ENCODE measurements at places on chromosomes 2 and 18.

DNA sequence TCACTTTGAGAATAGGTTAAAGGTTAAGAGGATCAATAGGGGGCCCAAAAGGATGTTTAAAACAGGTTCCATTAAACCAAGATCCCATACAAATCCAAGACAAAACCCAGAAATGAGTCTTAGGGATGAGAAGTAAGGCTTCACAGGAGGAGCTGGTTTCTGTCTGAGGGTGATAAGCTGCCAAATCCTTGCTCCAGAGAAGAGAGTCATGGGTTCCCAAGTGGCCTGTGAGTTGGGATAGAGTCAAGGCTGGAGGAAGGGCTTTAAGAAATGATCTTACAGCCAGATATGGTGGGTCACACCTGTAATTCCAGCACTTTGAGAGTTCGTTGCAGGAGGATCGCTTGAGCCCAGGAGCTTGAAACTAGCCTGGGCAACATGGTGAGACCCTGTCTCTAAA, 40.2 kb upstream of the LCLAT1 start:
- DNase-seq = no peak

DNA sequence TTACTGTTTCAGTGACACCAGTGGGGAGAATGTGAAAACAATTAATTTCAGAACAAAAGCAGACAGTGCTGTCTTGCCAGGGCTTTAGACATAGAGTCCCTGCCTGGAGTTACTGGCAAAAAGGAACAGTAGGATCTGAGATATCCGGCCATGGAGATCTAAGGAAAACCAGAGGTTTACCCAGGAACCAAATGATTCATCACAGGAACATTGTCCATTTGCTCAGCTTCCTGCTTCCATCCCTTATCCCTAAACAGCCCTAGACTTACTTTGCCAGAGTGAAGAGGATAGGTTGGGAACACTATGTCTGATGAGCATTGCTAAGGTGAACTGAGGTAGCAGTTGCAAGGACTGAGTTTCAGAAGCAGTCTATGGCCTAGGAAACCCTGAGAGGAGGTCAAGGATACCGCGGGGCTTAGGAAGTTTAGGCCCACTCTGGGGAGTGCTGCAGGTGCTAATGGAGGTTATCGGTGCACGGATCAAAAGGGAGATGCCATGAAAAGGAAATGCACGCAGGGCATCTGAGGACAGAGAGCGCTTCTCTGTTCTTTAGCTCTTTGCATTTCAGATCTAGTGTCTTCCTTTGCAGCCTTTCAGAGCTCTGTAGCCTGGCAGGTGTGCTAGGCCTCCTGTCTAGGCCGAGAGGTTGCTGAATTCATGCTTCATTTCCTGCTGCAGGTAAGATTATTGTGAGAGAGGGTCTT, 223.9 kb downstream of the CDCA7 start:
- no peak for DNase-seq

DNA sequence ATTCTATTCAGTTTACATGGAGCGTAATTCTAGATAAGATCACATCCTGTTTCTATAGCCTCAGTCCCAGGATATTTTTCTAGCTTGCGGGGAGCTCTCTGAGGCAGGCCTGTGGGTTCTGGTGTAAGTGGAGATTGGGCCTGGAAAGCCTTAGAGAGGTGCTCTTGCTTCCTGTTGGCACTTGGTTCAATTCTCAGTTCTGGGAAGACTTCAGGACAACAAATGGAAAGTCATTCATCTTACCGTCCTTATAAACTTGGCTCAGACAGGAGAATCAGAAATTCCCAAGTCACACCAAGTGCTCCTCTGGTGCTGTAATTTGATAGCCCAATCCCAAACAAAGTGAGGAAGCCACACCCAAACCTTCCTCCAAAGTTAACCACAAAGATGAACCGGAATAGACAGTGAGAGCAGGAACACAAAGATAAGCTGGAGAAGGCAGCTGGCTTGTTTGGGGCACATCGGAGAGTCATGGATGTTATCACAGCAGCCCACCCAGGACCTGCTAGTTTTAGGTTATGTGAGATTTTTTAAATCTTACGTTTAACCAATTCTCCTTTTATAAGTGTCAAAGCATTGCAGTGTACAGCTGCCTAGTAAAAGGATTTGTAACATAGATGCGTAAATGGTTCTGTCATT, 144.3 kb upstream of the MAP3K20 start:
- no peak for DNase-seq

DNA sequence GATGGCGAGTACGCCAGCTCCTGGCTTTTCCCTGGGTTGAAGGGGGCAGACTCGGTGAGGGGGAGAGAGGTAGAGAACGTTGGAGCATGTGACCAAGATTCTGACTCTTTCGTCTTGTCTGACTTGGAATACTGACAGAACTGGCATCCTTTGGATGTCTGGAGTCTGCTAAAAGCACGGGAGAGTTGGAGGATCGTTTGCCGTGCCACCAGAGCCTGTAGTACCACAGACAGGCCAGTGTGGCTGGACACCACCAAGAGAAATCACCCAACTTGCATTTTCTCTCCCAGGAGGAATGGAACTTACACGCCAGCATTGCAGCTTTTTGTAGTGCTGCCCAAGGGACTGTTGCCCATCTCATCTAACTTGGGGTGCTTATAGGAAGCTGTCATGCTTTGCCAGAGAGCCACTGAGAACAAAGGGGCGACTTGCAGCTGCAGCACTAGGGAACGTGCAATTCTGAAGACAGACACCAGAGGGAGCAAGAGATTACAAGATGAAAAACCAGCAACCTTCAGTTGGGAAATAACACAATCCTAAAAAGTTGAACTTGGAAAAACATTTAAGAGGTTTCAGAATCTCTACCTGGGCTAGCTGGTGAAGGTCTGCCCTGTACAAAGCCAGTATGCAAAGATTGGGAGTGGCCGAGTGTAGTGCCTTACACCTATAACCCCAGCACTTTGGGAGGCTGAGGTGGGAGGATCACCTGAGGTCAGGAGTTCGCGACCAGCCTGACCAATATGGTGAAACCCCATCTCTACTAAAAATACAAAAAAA, 24.1 kb downstream of the PSMG2 start:
- peak; percentile 44 for DNase-seq

- no peak for DNase-seq
These were observed 285.1 kb upstream of the HDAC4 start for GRCh38 chr2:239685965-239686364.

DNA sequence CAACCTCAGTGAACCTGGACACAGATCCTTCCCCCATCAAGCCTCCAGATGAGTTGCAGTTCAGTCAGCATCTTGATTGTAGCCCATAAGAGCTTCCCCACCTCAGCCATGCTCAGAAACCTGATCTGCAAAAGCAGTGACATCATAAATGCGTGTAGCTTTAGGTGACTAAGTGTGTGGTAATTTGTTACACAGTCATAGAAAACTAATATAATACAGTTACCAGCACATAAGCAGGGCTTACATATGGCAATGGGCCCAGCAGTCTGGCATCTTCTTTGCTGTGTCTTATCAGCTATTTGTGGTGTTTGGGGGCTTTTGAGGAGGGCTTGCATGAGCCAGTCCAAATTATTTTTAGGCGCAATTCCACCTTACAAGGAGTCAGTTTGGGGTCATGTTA, 807.0 kb downstream of the SLC4A3 start:
- no peak for DNase-seq

- DNase-seq = no peak
These were observed 305.7 kb upstream of the PKDCC start for GRCh38 chr2:41741951-41742595.

GRCh38 chr2:77807531-77808215, 285.5 kb upstream of the LRRTM4 start:
- DNase-seq = no peak

GRCh38 chr2:42556315-42556890, 12.0 kb upstream of the MTA3 start:
- no peak for DNase-seq

DNA sequence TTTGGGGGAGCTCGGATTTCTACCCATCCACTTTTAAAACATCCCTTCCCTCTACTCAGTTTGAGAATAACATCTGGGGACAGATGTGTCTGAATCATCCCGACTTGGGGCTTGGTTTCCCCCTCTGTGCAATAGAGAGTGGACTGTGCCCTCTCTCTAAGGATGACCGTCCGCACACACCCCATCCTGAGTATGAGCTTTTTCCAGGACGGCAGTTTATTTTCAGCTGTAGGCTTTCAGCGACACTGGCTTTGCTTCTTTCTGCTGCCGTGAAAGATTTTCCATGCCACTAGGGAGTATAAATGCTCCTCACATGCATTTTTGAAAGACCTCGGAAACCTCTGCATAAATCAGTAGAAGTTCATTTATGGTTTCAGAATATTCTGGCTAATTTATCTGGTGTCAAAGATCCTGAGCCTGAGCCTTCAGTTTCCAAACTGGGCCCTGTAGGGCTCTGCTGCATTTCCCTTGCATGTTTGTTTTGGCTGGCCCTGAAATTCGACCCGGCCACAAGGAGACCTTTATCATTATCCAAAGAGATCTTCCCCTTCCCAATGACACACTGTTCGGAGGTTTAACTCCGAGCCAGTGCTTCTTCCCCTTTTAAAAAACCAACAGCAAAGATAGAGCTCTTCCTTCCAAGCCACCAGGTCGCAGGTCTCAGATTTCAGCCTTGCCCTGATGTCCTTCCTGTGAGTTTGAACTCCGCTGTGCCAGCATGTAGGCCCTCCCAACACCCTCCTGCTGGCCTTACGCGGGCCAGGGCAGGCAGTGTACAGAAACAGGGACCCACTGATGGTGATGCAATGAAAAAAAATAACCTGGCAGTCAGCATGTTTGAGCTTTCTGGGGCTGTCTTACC, 53.3 kb downstream of the FECH start:
- DNase-seq = no peak

- no peak for DNase-seq
These were observed 27.5 kb upstream of the KCTD1 start for GRCh38 chr18:26575865-26576217.

GRCh38 chr2:235595422-235596010, 101.7 kb downstream of the AGAP1 start:
- peak; percentile 5 for DNase-seq

- DNase-seq = no peak
These were observed 12.0 kb downstream of the ATP6V1B1 start for GRCh38 chr2:70947556-70948184.

GRCh38 chr18:24875286-24875685, 414.8 kb downstream of the HRH4 start:
- no peak for DNase-seq

DNA sequence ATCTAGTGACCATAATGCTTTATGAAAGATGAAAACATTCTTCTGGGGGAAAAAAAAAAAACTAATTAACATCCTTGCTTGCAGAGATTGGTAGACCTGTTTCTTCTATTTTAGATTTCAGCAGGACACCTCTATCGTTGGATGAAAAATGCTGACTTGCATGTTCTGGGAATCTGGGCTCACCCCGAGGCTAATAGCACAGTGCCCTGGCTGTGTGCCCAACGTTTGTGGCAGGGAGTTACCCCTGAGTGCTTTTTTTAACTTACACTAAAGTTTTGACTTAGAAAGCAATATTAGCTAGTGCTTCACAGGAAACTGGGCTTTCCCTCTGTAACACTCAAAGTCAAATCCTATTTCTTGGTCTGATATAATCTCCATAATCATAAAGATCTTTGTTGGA, 233.2 kb downstream of the SLC8A1 start:
- no peak for DNase-seq

GRCh38 chr2:9975805-9976447, 24.4 kb downstream of the GRHL1 start:
- DNase-seq = no peak

GRCh38 chr2:45746888-45747287, 95.4 kb downstream of the PRKCE start:
- DNase-seq = no peak

DNA sequence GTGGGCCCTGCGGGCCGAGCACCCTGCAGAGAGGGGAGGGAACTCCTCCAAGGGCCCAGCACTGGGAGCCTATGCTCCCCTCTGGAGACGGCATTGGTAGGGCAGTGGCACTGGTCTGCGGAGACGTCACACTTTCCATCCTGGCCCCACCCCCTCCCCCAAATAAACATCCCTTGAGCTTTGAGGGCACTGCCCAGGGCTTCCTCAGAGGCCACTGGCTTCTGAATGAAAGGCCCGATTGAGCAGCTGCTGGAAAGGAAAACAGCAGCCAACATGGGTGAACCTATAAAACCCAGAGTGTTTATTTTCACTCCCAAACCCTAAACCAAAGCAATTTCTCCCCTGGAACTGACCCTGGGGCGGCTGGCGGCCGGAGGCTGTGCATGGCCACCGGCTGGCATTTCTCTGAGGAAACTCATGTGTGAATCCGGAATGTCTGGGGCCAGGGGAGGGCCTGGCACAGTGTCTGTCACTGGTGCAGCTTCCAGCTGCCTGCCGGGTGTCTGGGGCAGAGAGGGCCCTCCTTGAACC, 138.9 kb downstream of the DYSF start:
- DNase-seq = no peak

GRCh38 chr2:144426981-144427479, 92.9 kb downstream of the ZEB2 start:
- DNase-seq = no peak

GRCh38 chr2:112182581-112183034, 44.4 kb downstream of the FBLN7 start:
- DNase-seq = no peak

GRCh38 chr2:12987246-12987645, 270.5 kb downstream of the TRIB2 start:
- no peak for DNase-seq

GRCh38 chr18:49669403-49669802, 107.5 kb downstream of the LIPG start:
- no peak for DNase-seq

GRCh38 chr18:23721696-23722480, 32.6 kb downstream of the LAMA3 start:
- no peak for DNase-seq

DNA sequence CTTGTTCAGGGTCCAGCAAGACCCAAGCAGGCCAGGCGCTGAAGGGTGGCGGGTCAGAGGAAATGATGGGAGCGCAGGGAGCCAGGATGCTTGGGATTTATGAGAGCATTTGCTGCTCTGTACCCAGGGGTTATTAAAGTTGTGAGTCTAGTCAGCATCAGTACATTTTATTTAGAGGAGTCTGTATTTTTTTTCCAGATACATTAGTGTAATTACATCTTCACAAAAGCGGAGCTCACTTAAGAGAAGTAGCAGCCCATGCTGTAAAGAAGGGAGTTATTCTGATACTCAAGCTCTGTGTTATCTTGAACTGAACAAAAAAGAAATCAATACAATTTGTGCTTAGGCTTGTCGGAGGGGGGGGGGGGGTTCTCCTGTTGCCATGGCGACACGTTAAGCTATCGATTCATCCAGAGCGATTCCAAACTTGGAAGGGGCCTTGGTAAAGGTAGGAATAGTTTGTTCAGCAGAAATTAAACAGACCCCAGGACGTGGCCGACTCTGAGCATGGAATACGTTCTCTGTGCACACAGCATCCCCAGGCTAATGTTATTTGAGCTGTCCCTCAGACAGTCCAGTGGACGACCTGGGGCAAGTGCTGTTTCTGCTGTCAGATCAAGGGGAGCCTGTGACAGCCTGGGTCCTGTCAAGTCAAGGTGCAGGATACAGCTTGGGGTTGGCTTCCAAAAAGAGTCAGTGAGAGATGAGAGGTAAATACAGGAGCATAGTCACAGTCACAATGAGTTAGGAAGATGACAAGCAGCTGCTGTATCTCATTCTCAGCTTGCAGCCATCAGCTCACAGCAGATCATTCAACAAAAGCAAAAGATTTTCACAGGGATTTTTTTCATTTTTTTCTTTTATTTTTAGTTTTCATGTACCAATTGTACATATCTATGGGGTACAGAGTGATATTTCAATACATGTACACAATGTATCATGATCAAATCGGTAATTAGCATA, 387.6 kb downstream of the DCDC2C start:
- DNase-seq = no peak
